Tibial nerve (tissue), 4 donors: ENCODE measurements at places on chromosomes 11 and 22. TPM values are rescaled to one million over a fixed set of nuclear protein-coding genes. Genes with fewer than 3 reads are reported as not detected.

WNT11 gene
- 65.7 TPM for total RNA-seq

FGF19 gene
- total RNA-seq: not detected

IGLL1 gene
- total RNA-seq: not detected

ANO5 gene
- 5.1 TPM for total RNA-seq

INPP5J gene
- 1.0 TPM for total RNA-seq

CLTCL1 gene
- total RNA-seq: 35.9 TPM

GLB1L3 gene
- not detected for total RNA-seq

C11orf16 gene
- total RNA-seq: not detected

MIAT gene
- 0.42 TPM for total RNA-seq

AQP11 gene
- 1.3 TPM for total RNA-seq

DHCR7 gene
- total RNA-seq: 17.3 TPM

DNA sequence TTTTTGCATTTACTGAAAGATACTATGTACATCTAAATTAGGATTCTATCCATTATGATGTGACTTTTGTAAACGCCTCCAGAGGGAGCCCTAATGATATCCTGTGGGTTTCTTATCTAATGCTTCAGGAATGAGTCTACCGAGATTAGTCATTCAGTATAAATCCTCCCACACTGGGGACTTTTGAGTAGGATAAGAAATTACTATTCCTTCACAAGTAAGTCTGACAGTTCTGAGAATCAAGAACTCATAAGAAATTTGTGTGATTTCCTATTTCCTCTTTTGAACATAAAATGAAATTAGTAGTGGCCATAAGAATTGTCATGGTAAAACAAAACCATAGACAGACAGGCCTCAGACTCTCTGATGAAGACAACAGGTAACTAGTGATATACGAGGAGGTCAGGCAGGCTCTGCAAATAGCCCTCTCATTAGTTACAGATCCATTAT, 10.0 kb upstream of the OR5M1 start:
- H3K27me3 ChIP-seq: no peaks in the 10 kb centered on the region
- peaks cover 4% of the 10 kb centered on the region for H3K4me1 ChIP-seq
- H3K4me3 ChIP-seq: no peak overlapping the region
- no peak overlapping the region for H3K27ac ChIP-seq

- H3K4me1 ChIP-seq: no peaks in the 10 kb centered on the region
- no peaks in the 10 kb centered on the region for H3K27me3 ChIP-seq
- H3K4me3 ChIP-seq: no peak overlapping the region
- H3K27ac ChIP-seq: no peak overlapping the region
- no peak for DNase-seq
Observed at GRCh38 chr11:87463486-87464102, 425.9 kb downstream of the TMEM135 start.

GRCh38 chr11:21428796-21429195, 759.4 kb downstream of the NELL1 start:
- no peaks in the 10 kb centered on the region for H3K27me3 ChIP-seq
- no peak for DNase-seq
- H3K36me3 ChIP-seq: no peaks in the 10 kb centered on the region
- H3K4me1 ChIP-seq: no peaks in the 10 kb centered on the region
- H3K27ac ChIP-seq: no peak overlapping the region

DNA sequence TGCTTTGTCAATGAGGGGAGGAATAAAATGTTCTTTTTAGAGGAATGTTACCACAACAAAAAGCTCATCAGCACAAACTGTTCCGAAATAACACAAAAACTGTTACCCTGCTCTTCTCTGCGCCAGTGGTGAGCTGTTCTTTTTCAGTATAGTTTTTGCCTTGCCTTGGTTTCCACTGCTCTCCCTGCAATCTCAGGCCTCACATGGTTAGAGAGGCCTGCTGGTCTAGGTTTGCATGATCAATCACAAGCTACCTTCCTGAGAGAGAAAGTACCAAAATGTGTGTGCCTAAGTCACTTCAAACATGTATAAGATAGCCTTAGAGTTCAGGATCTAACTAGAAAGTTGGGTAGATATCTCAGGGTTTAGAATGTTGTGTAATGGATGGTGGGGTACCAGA, 114.6 kb downstream of the STIM1 start:
- no peaks in the 10 kb centered on the region for H3K4me1 ChIP-seq
- no peaks in the 10 kb centered on the region for H3K36me3 ChIP-seq
- no peak overlapping the region for H3K27ac ChIP-seq
- no peak overlapping the region for H3K4me3 ChIP-seq
- DNase-seq: no peak

- no peaks in the 10 kb centered on the region for H3K4me1 ChIP-seq
- no peaks in the 10 kb centered on the region for H3K36me3 ChIP-seq
- DNase-seq: no peak
- no peak overlapping the region for H3K27ac ChIP-seq
- H3K27me3 ChIP-seq: no peaks in the 10 kb centered on the region
- H3K4me3 ChIP-seq: no peak overlapping the region
Observed at GRCh38 chr11:35675901-35676610, 13.5 kb downstream of the TRIM44 start.

DNA sequence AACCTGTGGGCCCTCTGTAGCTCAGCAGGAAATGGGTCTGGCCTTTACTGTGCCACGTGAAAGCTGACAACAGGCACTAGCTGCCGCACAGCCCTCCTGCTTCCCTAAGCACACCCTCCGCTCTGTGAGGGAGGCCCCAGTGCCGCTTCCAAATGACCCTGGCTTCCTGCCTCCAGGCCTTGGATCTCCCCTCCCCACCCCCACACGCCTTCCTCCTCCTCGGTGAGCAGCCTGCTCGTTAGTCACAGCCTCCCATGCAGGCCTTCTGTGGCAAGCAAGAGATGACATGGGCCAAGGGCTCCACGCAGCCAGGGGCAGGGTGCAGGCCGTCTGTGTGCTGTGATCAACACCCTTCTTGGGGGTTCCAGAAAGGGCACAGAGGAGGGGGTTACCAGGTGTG, 15.3 kb upstream of the RASL10A start:
- H3K4me3 ChIP-seq: no peak overlapping the region
- H3K27me3 ChIP-seq: no peaks in the 10 kb centered on the region
- no peak for DNase-seq
- H3K4me1 ChIP-seq: no peaks in the 10 kb centered on the region

DNA sequence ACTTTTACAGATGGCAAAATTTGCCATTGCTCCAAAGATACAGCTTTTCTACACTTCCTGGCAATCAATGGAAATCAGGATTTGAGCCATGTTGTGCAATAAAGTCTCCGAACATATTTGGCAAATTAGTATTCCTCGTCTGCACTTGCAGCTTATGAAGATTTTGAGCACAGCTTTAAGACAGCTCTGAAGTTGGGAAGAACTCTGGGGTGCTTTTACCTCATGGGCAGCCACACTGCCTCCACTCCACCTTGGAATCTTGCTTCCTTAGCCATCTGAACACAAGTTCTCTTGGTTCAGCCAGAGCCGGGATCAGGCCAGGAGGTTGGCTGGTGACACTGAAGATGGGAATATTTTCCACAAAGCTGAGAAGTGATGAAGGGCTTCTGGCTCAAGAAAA, 191.2 kb downstream of the CWF19L2 start:
- H3K27me3 ChIP-seq: no peaks in the 10 kb centered on the region
- H3K27ac ChIP-seq: no peak overlapping the region
- no peaks in the 10 kb centered on the region for H3K4me1 ChIP-seq
- H3K4me3 ChIP-seq: no peak overlapping the region
- no peak for DNase-seq
- H3K36me3 ChIP-seq: no peaks in the 10 kb centered on the region

DNA sequence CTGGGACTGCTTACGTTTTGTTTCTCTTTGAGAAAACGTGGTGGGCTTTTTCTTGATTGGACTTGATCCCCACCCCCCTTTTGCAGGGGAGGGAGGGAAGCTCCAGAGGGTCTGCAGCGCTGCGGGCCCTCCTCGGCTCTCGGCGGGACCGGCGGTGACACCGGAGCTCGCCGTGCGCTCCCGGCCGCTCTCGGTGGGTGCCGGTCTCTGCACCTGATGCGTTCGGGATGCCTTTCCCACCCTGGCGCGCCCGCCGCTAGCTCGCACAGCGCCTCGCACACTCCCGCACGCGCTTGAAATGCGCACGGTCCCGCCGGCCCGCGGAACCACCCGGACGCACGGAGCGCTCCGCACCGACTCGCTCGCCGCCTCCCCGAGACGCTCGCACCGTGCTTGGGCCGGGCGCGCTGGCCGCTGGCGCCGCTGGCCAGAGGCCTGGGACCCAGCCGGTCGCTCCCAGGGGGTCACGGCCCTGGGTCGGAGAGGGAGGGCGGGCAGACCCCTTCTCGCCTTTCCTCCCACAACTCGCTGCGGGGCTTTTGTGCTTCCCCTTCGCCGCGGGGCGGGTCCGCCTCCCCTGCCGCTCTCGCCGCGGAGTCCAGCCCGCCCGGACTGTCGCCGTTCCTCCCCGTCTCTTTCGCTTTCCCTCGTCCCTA, 1.0 kb downstream of the ZBTB16 start:
- peak overlapping the region; percentile 96 for H3K4me3 ChIP-seq
- peak overlapping the region; percentile 99 for H3K27ac ChIP-seq
- DNase-seq: no peak
- no peaks in the 10 kb centered on the region for H3K27me3 ChIP-seq
- H3K36me3 ChIP-seq: peaks cover 6% of the 10 kb centered on the region
- H3K4me1 ChIP-seq: peaks cover 13% of the 10 kb centered on the region

GRCh38 chr11:77560605-77561004, 29.1 kb upstream of the AQP11 start:
- no peak overlapping the region for H3K4me3 ChIP-seq
- H3K27me3 ChIP-seq: no peaks in the 10 kb centered on the region
- no peak overlapping the region for H3K27ac ChIP-seq
- no peaks in the 10 kb centered on the region for H3K36me3 ChIP-seq
- DNase-seq: no peak
- H3K4me1 ChIP-seq: no peaks in the 10 kb centered on the region

DNA sequence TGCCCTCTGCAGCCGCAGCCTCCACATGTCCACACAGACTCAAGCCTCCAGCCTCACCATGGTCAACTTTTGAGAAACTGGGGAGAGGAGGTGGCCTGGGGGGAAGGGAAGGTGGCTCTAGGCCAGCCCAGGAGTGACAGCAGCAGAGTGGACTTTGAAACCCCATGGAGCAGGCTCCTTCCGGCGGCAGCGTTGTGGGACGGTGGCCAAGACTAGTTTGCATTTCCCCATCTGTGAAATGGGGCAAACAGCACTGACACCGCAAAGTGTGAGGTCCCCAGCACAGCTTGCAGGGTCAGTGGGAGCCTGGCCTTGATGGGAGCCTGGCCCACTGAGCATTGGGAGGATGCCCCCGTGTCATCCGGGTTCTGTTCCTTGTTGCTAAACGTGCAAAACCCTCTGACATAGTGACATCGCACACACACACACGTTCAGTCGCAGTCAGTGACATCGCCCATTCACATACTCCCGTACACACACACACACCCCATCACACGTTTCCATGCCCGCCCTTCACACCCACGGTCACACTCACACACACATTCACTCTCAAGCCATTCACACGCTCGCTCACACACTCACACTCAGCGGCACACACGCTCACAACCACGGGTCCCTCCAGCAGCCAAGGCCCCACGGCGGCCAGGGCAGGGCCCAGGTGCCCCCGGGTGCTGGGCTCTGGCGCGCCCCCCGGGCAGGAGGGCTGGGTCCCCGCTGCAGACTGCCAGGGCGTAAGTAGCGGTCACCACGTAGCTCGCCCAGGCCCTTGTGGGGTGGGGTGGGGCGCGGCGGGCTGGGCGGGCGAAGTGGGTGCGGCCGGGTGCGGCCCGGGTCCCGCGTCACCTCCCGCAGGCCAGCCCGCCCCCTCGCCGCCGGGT, 585 bp downstream of the CYB5R3 start:
- H3K4me1 ChIP-seq: peaks cover 51% of the 10 kb centered on the region
- H3K4me3 ChIP-seq: peak overlapping the region; percentile 92
- no peaks in the 10 kb centered on the region for H3K27me3 ChIP-seq

DNA sequence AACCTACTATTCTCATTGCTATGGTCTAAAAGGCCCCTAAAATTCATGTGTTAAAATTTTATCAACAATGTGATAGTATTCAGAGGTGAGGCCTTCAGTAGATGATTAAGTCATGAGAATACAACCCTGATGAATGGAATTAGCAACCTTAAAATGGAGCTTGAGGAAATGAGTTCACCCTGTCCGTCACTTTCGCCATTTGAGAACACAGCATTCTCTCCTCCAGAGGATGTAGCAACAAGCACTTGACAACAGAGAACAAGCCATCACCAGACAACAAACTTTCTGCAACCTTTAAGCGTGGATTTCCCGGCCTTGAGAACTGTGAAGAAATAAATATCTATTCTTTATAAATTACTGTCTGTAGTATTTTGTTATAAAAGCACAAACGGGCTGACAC, 197.0 kb downstream of the SBF2 start:
- H3K4me1 ChIP-seq: no peaks in the 10 kb centered on the region
- H3K4me3 ChIP-seq: no peak overlapping the region
- DNase-seq: no peak
- no peak overlapping the region for H3K27ac ChIP-seq
- no peaks in the 10 kb centered on the region for H3K36me3 ChIP-seq
